ENCODE measurements at places on chromosomes 1 and 21. TPM values are rescaled to one million over a fixed set of nuclear protein-coding genes. Genes with fewer than 3 reads are reported as not detected.

GRCh38 chr1:202160377-202160940, at the start of gene PTPN7:
TSS of gene PTPN7 (minus strand) at chr1:202160602. CDS start at chr1:202159402, 1,200 bp downstream.
- peak within 1 kb of the TSS; percentile 93 for H3K4me3 ChIP-seq
- H3K27ac ChIP-seq: peak within 1 kb of the TSS; percentile 93
- H3K27me3 ChIP-seq: no peaks in the 10 kb centered on the region
- H3K4me1 ChIP-seq: peaks cover 91% of the 10 kb centered on the region

The SLAMF8 gene
- 2.0 TPM for total RNA-seq

The KIAA1614 gene
- total RNA-seq: 0.61 TPM

GRCh38 chr1:230983811-230984210, 4.9 kb downstream of the ARV1 start:
- peaks cover 23% of the 10 kb centered on the region for H3K4me1 ChIP-seq
- H3K4me3 ChIP-seq: no peak overlapping the region
- peaks cover 4% of the 10 kb centered on the region for H3K36me3 ChIP-seq
- no peak overlapping the region for H3K27ac ChIP-seq
- no peak for DNase-seq
- H3K27me3 ChIP-seq: no peaks in the 10 kb centered on the region

The IGSF9 gene
- not detected for total RNA-seq

DNA sequence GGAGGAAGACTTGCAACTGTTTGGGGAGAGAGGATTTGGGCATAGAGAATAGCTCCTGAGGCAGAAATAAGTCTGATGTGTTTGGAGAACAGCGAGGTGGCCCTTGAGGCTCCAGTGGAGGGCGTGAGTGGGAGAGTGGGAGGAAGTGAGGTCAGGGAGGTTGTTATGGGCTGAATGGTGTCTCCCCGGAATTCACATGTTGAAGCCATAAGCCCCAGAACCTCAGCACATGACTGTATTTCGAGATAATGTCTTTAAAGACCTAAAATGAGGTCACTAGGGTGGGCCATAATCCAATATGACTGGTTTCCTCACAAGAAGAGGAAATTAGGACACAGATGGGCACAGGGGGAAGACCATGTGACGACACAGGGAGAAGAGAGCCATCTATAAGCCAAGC, 17.9 kb upstream of the APP start:
- no peaks in the 10 kb centered on the region for H3K27me3 ChIP-seq
- no peak overlapping the region for H3K4me3 ChIP-seq
- H3K36me3 ChIP-seq: no peaks in the 10 kb centered on the region
- no peak for DNase-seq
- H3K4me1 ChIP-seq: no peaks in the 10 kb centered on the region

DNA sequence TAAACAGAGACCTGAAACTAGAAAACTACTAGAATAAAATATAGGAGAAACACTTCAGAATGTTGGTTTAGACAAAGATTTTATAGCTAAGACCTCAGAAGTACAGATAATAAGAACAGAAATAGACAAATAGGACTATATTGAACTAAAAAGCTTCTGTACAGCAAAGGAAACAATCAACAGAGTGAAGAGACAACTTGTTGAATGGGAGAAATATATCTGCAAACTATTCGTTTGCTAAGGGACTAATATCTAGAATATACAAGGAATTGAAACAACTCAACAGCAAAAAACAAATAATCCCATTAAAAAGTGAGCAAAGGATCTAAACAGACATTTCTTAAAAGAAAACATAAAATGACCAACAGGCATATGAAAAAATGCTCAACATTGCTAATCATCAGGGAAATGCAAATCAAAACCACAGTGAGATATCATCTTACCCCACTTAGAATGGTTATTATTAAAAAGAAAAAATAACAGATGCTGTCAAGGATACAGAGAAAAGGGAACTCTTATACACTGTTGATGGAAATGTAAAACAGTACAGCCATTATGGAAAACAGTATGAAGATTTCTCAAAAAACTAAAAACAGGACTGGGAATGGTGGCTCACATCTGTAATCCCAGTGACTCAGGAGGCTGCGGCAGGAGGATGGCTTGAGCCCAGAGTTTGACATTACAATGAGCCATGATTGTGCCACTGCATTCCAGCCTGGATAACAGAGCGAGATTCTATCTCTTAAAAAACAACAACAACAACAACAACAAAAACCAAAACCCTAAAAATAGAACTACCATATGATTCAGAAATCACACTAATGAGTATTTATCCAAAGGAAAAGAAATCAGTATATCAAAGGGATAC, 37.3 kb upstream of the ZSWIM5 start:
- H3K4me1 ChIP-seq: no peaks in the 10 kb centered on the region
- no peak overlapping the region for H3K4me3 ChIP-seq
- H3K27ac ChIP-seq: no peak overlapping the region
- H3K36me3 ChIP-seq: no peaks in the 10 kb centered on the region

- DNase-seq: no peak
- H3K4me3 ChIP-seq: no peak overlapping the region
- no peak overlapping the region for H3K27ac ChIP-seq
- peaks cover 61% of the 10 kb centered on the region for H3K4me1 ChIP-seq
- H3K27me3 ChIP-seq: no peaks in the 10 kb centered on the region
- no peaks in the 10 kb centered on the region for H3K36me3 ChIP-seq
Observed at GRCh38 chr1:109806733-109807400, 43.1 kb upstream of the EPS8L3 start.

The FAM110D gene
- not detected for total RNA-seq

- H3K4me1 ChIP-seq: peaks cover 78% of the 10 kb centered on the region
- no peaks in the 10 kb centered on the region for H3K27me3 ChIP-seq
Observed at GRCh38 chr1:116504308-116505156, 66.3 kb downstream of the CD58 start.

DNA sequence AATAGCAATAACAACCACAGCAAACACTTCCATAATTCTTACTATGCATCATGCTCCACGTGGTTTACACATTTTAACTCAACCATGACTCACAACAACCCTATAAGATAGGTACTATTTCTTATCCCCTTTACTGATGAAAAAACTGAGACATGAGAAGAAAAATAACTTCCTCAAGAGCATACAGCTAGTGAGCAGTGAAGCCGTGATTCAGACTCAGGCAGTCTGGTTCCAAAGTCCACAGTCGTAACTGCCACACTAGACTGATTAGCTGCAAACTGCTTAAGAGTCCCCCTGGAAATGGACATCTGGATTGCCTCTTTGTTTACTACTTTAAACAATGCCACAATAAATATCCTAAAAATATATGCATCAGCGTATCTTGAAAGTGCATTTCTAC, 55.7 kb downstream of the PLD5 start:
- no peaks in the 10 kb centered on the region for H3K36me3 ChIP-seq
- no peak overlapping the region for H3K4me3 ChIP-seq
- no peaks in the 10 kb centered on the region for H3K27me3 ChIP-seq
- H3K27ac ChIP-seq: no peak overlapping the region
- no peaks in the 10 kb centered on the region for H3K4me1 ChIP-seq

GRCh38 chr1:98410082-98410481, 251.4 kb upstream of the SNX7 start:
- H3K27me3 ChIP-seq: no peaks in the 10 kb centered on the region
- no peak for DNase-seq
- H3K4me3 ChIP-seq: no peak overlapping the region
- H3K27ac ChIP-seq: no peak overlapping the region
- no peaks in the 10 kb centered on the region for H3K36me3 ChIP-seq
- H3K4me1 ChIP-seq: peaks cover 5% of the 10 kb centered on the region

GRCh38 chr1:197781968-197782721, 6.9 kb upstream of the DENND1B start:
- H3K36me3 ChIP-seq: no peaks in the 10 kb centered on the region
- no peak overlapping the region for H3K4me3 ChIP-seq
- H3K27me3 ChIP-seq: no peaks in the 10 kb centered on the region
- no peak overlapping the region for H3K27ac ChIP-seq
- no peak for DNase-seq

- no peak overlapping the region for H3K4me3 ChIP-seq
- no peaks in the 10 kb centered on the region for H3K36me3 ChIP-seq
- H3K27ac ChIP-seq: no peak overlapping the region
- no peaks in the 10 kb centered on the region for H3K27me3 ChIP-seq
- no peak for DNase-seq
Observed at GRCh38 chr1:83750201-83750600, 248.7 kb downstream of the TTLL7 start.

DNA sequence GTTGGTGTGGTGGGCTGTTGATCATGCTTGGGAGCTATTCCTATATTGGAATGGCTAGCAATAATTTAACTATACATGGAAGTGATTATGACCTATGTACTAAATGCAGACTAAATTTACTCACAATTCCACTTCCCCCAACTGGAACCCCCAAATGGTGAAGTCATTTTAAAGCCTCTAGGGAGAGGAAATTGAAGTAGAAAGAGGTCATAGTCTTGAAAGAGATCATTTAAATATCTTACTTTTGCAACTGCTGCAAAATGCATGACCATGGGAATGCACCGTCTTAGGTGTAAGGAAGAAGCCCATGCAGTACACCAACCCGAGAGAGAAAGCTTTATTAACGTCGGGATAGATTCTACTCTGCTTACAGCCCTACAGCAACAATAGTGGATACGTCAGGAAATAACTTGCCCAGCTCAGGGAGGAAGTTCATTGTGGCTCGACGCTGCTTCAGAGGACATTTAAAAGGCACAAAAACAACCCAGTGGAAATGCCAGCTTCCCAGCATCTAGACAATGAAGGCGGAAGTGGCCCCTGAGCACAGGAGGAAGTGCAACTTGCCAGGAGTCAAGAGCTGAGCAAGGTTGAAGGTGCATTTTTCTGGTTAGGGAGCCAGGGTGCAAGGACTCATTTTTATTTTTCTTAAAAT, 26.5 kb downstream of the CYYR1 start:
- H3K4me3 ChIP-seq: no peak overlapping the region
- no peaks in the 10 kb centered on the region for H3K4me1 ChIP-seq
- no peaks in the 10 kb centered on the region for H3K27me3 ChIP-seq
- H3K36me3 ChIP-seq: no peaks in the 10 kb centered on the region
- H3K27ac ChIP-seq: no peak overlapping the region
- no peak for DNase-seq

GRCh38 chr21:41678924-41679318, 87.9 kb downstream of the RIPK4 start:
- no peak for DNase-seq
- no peak overlapping the region for H3K4me3 ChIP-seq
- H3K27me3 ChIP-seq: peaks cover 5% of the 10 kb centered on the region

GRCh38 chr1:104878203-104878909, 1128.7 kb downstream of the AMY1C start:
- no peaks in the 10 kb centered on the region for H3K4me1 ChIP-seq
- no peaks in the 10 kb centered on the region for H3K27me3 ChIP-seq
- no peak overlapping the region for H3K27ac ChIP-seq

DNA sequence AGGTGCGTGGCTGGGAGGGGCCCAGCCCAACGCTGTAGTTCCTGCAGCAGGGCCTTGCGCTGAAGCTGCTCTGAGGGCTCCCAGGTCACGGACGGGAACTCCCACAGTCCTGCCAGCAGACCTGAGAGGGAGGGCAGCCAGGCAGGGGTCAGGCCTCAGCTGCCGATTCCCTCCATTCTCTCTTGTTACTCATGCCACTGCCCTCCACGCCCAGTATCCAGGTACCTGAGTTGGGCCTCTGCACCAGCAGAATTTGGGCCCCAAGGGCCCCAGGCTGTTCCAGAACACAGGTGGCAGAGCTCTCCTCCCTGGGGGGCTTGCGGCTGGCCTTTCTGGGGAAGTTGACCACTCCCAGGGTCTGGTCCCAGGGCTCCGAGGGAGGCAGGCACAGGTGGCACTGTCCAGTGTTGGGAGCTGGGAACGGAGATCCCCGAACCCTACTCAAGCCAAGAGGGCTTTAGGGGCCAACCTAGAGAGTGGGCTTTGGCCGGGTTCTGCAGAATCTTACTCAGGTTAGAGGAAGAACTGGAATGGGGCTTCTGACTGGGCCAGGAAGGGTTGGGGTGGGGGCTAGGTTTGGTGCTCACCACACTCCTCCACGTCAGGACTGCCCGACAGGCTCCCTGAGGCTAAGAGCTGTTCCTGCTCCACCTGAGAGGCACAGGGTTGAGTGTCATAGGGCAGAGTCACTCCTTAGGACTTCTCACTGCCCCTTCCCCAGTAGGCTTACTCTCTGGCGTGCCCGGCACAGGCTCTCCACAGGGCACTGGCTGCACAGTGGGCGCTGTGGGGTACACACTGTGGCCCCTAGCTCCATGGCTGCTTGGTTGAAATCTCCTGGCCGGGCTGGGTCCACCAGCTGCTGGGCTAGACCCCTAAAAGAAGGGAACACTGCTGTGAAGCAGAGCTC, 5.0 kb downstream of the HPDL start:
- H3K36me3 ChIP-seq: peaks cover 16% of the 10 kb centered on the region
- no peaks in the 10 kb centered on the region for H3K27me3 ChIP-seq
- no peak overlapping the region for H3K27ac ChIP-seq

The FAM151A gene
- not detected for total RNA-seq
